ENCODE measurements at places on chromosomes 3 and 15.

DNA sequence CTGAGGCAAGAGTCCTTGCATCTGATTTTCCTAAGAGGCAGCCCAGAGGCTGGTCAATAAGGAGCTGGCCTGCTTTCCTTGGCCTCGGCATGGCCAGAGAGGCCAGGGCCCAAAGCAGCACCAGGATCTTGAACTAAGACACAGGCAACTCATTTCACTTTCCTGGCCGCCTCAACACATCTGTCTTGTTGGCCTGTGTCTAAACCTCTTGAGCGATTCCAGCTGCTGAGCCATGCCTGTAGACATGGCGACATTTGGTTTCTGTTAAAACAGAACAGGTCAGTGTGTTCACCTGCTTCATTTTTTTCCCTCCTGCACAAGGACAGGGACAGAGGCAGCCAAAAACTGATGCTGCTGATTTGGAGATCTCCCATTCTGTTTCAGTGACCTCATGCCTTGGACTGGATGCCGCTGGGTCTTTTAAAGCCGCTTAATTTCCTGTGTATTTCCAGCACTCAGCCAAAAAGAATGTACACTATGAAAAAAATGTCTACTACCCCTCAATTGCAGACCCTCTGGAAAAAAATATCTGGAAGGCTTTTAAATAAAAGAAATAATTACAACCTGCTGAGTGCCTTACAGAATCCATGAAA lies 266.6 kb upstream of the ICE2 start:
- no peak for DNase-seq

DNA sequence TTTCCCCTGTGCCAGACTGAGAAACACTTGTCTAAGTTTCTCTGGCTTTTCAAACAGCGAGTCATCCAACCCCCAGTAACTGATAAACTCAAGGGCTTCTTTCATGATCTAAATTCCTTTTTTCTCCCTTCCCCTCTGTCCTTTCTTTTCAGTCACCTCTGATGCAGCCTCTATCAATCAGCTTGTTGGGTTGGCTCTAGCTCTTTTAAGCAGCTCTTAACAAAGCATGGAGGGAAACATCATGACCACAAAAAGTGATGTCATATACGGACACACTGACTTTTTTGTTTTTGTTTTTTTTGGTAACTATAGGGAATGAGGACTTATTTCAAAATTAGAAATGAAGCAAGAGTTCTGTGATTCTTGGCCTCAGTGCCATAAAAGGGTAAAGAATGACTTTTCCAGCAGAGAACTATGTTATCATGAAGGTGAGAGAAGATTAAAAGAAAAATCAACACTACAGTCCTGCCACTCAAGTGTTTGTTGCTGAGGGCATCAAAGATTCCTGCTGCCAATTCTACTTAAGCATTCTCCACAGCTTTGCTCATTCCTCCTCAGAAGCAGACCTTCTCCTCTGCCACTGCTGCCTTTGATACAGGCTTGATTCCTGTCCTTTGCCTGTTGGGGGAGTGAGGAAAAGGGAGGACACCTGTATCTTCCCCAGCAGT lies 457.0 kb upstream of the ONECUT1 start:
- no peak for DNase-seq

GRCh38 chr3:32336113-32336498 lies 55.5 kb upstream of the CMTM7 start:
- no peak for DNase-seq

DNA sequence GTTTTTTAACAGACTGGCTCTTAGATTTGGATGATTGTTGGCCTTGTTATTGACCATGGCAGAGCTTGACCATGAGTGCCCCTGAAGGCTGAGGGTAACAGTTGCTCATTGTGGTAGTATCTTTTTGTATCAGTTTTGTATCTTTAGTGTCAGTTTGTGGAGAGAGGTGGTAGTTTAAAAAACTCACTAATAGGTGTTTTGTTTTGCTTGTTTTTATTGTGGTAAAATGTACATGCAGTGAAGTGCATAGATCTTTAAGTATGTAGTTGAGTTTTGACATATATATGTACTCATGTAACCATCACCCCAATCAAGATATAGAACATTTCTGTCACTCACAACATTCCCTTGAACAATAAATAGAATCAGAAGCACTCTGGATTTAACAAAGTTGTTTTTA lies 9.8 kb downstream of the GMPS start:
- DNase-seq = no peak

DNA sequence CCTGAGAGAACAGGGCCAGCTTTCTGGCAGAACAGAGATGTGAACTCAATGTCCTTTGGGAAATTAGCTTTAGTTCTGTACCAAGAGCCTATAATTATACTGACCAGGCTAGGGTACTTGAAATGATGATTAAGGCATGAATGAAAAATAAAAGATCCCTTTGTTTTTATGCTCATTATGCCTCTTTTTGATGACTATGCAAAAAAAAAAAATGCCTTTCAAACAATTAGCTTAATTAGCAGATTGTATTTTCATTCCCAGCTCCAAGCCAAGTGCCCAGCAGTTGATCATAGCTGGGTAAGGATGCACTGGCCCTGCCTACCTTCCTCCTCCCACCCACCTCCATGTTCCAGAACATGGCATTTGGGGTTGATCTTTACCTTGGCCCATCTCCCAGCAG lies 56.8 kb downstream of the LYZL4 start:
- no peak for DNase-seq

GRCh38 chr3:52841981-52842340 lies 7.1 kb upstream of the MUSTN1 start:
- no peak for DNase-seq

DNA sequence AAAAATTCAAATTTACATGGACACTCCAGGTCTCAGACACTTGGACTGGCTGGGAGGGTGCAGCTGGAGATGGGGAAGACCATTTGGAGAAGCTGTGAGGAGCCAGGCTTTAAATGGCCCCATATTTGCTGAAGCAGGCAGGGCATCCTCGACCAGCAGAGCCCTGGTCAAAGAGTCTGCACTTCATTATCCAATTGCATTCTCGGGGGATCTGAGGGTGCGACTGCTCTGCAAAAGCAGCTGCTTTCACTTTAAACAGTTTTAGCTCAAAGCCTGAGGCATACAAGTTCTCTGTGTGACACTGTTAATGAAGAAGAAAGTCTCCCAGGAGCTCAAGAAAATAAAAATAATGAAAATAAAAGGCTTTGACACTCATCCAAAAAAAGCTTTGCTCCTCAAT lies 98.0 kb upstream of the SLC25A36 start:
- DNase-seq = no peak

GRCh38 chr15:57525581-57525980 lies 66.1 kb upstream of the MYZAP start:
- DNase-seq = no peak

- DNase-seq = no peak
These were observed 18.8 kb upstream of the SATB1 start for GRCh38 chr3:18443665-18444594.

DNA sequence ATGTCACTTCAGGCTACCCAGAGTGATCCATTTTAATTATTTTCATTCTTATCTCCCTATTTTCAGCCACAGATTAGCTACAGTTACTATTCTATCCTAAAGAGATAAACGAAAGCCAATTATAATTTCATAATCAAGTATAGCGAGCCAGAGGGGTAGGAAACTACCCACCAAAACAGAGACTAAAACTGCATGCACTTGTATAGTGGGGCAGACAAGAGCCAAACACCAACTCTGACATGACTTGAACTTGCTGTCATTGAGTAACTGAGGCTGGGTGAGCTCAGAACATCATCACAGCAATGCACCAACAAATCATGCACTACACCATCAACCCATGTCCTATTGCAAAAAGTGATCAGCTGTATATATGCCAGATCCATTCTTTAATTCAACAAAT lies 64.8 kb downstream of the FBN1 start:
- DNase-seq = no peak

GRCh38 chr3:123285066-123285465 lies 83.3 kb downstream of the SEC22A start:
- DNase-seq = no peak

DNA sequence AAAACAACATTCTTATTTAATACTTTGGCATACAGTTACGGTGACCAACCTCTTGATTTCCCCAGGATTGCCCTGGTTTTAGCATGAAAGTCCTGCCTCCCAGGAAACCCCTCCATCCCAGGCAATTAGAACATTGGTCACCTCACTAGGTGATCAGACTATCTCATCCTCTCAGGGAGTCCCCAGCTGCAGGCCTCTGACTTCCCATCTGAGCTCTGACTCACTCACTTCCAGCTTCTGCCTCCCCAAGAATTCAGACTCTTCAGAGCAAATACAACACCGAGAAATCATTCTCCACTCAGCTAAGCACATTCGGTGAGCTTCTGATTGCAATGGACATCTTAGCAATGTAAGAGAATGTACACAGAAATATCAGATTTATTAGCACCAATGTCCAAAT lies 92.4 kb upstream of the HES1 start:
- DNase-seq = no peak

DNA sequence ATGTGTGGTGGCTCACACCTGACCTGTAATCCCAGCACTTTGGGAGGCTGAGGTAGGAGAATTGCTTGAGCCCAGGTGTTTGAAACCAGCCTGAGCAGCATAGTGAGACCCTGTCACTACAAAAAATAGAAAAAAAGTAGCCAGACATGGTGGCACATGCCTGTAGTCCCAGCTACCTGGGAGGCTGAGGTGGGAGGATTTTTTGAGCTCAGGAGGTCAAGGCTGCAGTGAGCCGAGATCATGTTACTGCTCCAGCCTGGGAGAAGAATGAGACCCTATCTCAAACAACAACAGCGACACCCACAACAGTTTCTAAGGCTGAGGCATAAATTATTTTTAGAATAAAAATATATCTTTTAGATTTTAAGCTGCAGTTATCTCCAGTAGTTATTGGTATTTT lies 6.3 kb downstream of the APPL1 start:
- DNase-seq = no peak

GRCh38 chr3:42140665-42141203 lies 49.6 kb downstream of the TRAK1 start:
- no peak for DNase-seq

- no peak for DNase-seq
These were observed 14.1 kb upstream of the TMEM40 start for GRCh38 chr3:12773030-12773709.

GRCh38 chr3:137687181-137687879 lies 76.8 kb upstream of the SOX14 start:
- DNase-seq = no peak
